Fibroblast of lung (primary cell): ENCODE measurements at places on chromosomes 2 and 18. TPM values are rescaled to one million over a fixed set of nuclear protein-coding genes. Genes with fewer than 3 reads are reported as not detected.

Gene G6PC2
- total RNA-seq = not detected in 2 replicates

Gene FOXD4L1
- 0.17 and 0.26 TPM in 2 replicates for total RNA-seq

Gene C2orf80
- total RNA-seq = not detected in 2 replicates

Gene FEV
- not detected in 2 replicates for total RNA-seq

Gene PLCD4
- 3.9 and 10.7 TPM in 2 replicates for total RNA-seq

Gene CIB4
- total RNA-seq = not detected in 2 replicates

Gene C2orf78
- not detected in 2 replicates for total RNA-seq

Gene CPLX4
- not detected in 2 replicates for total RNA-seq

Gene PTCD3
- total RNA-seq = 66.9 and 68.1 TPM in 2 replicates

Gene PRSS56
- total RNA-seq = not detected in 2 replicates

Gene BOLL
- not detected in 2 replicates for total RNA-seq

Gene LIMS3
- total RNA-seq = 6.3 TPM in 1 of 2 replicates, not detected in the other

Gene CCBE1
- 60.9 and 122 TPM in 2 replicates for total RNA-seq

Gene CDH20
- 0.26 TPM in 1 of 2 replicates, not detected in the other for total RNA-seq

Gene ADD2
- 2.5 and 2.6 TPM in 2 replicates for total RNA-seq

Gene DUSP19
- 5.1 and 7.4 TPM in 2 replicates for total RNA-seq

Gene TFPI
- total RNA-seq = 111 and 117 TPM in 2 replicates

Gene SATB2
- total RNA-seq = 13.9 and 28.1 TPM in 2 replicates

Gene FMNL2
- 25.4 and 30.2 TPM in 2 replicates for total RNA-seq

Gene ALPP
- not detected in 2 replicates for total RNA-seq
